Activated effector memory CD4-positive, alpha-beta T cell treated with Interleukin-2 at 50 U/mL for 16 hours (primary cell): ENCODE measurements at places on chromosomes 16 and 17.

DNA sequence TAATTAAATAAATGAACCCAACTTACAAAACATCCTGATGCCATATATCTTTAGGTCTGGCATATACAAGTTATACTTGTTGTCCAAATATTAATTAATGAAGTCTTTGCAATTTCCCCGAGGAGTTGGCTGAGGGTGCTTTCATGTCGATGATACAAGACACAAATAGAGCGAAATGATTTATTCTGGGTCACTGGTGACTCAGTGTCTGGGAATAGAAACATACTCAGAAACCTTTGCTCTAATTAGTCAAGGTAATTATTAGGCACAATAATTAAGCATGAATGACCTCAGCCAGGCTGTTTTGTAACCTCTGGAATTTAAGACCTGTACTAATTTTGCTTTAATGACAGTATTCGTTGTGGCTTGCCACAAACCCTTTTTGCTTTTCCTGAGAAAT, 37.0 kb upstream of the HAPSTR1 start:
- DNase-seq, result no peak

- DNase-seq, result no peak
Observed at GRCh38 chr17:32894245-32894644, 17.3 kb upstream of the MYO1D start.

- DNase-seq, result no peak
Observed at GRCh38 chr16:86248310-86248905, 261.9 kb upstream of the FOXF1 start.

GRCh38 chr16:64459402-64459801, 662.5 kb downstream of the CDH11 start:
- DNase-seq, result no peak
